ENCODE measurements at places on chromosomes 12 and 14.

GRCh38 chr14:20440882-20441281, 4.9 kb upstream of the KLHL33 start:
- peak; percentile 38 for DNase-seq

DNA sequence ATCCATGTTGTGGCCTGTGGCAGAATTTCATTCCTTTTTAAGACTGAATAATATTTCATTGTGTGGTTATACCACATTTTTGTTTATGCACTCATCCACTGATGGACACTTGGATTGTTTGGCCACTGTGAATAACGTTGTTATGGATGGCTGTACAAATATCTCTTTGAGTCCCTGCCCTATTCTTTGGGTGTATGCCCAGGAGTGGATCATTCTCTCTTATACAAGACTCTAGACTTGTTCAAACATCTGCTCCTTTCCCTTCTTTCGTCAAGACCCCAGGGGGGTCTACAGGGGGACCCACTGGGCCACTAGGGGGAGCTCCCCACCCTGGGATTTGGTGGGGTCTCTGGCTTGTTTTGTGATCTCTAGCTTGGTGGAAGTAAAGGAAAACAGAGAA, 77.4 kb downstream of the FBXL14 start:
- no peak for DNase-seq

DNA sequence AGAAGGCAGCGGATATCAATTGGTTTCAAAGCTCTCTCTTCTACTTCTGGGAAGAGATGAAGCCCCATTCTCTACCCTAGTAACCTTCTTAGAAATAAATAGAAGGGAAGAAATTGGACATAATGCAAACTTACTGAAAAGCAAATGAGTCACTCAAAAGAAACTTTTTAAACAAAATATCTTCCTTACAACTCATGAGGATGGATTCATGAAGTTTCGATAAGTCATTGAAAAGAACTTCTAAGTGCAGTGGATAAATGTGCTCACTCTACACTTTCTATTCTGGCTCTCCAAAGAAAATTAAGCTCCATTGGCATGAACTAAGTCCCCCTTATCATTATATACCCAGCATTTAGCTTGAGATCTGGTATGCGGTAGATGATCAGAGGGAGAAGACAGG, 899.5 kb downstream of the RPS29 start:
- no peak for DNase-seq

DNA sequence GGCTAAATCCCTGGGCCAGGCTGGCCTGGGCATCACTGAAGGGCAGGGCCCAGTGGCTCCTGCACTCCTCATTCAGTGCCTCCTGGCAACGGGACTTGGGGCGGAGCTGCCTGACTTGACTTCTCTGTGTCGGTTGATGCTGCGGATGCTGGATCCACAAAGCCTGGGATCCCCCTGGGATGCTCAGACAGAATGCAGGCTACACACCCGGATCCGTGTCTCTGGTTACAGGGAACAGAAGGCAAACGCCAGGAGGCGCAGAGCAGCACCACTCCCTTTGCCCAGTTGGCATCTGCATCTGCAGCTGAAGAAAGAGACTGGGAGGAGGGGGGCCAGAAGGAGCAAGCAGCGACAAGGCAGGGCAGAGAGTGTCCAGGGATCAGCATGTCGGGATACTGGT, 154.5 kb upstream of the FKBP4 start:
- DNase-seq = no peak

- no peak for DNase-seq
Measured at GRCh38 chr12:54701940-54702592, 53.9 kb upstream of the DCD start.

GRCh38 chr12:59147791-59148190, 227.5 kb upstream of the LRIG3 start:
- DNase-seq = no peak

GRCh38 chr12:130655881-130656280, 60.2 kb downstream of the RIMBP2 start:
- no peak for DNase-seq

GRCh38 chr12:40730281-40730680, 38.0 kb downstream of the CNTN1 start:
- no peak for DNase-seq

- DNase-seq = no peak
Measured at GRCh38 chr12:93671044-93671443, 6.1 kb upstream of the CRADD start.

DNA sequence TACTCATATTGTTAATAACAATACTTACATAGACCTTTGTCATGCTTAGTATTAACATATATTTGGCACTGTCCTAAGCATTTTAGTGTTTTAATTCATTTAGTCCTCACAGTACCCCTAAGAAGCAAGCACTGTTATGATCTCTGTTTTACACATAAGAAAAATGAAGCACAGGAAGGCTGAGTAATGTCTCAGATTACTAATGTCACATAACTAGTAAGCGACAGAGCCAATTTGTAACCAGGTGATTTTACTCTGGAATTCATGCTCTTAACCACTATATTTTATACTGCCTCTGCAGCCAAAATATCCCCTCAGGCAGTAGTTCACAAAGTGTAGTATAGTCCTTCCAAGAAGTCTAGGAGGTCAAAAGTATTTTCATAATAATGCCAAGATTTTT, 20.3 kb downstream of the TMEM253 start:
- no peak for DNase-seq

GRCh38 chr12:71594214-71594948, 69.3 kb downstream of the ZFC3H1 start:
- no peak for DNase-seq

GRCh38 chr14:83071888-83072501, 1538.3 kb upstream of the SEL1L start:
- no peak for DNase-seq

DNA sequence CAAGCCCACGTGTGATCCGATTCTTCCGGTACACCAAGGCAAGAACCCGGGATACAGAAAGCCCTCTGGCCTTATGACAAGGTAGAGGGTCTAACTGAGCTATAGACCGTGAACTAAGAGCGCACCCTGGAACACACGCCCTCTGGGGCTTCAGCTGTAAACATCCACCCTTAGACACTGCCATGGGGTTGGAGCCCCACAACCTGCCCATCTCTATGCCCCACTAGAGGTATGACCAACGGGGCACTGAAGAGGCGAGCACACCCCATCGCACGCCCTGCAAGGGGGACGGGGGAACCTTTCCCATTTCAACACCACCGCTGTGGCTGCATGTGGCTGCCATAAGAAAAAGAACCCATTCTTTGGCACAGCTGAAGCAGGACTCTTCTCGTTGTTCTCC, 1206.0 kb upstream of the TMEM132C start:
- DNase-seq = no peak

GRCh38 chr14:69357544-69358200, 40.4 kb downstream of the ERH start:
- no peak for DNase-seq

GRCh38 chr12:115444346-115444745, 760.4 kb upstream of the TBX3 start:
- DNase-seq = no peak

GRCh38 chr12:10965476-10965875, 21.2 kb downstream of the TAS2R50 start:
- no peak for DNase-seq

- DNase-seq = no peak
Measured at GRCh38 chr12:129672110-129672509, 231.7 kb downstream of the TMEM132D start.

DNA sequence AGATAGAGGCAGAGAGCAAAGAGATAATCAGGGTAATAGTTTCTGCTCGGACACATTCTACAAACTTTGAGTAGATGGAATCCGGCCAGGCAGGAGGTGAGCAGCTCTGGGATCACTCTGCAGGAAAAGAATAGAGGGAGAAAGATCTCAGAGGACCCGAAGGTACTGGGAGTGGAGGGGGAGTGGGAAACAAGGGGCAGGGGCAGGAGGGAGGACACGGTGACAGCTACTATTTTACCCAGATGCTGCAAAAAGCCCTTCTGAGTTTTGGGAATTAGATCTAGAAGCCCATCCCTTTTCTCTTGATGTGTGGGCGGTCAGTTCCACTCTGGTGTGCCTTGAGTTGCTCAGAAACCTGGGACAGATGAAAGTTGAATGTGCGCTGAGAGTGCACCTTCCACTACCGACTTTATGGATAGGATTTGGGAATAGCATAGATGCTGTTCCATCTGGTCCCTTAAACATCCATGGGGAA, 556 bp downstream of the GPRC5A start:
- no peak for DNase-seq

- no peak for DNase-seq
Measured at GRCh38 chr12:75672200-75672599, 160.8 kb upstream of the KRR1 start.

- DNase-seq = no peak
Measured at GRCh38 chr12:75554556-75554880, 43.1 kb upstream of the KRR1 start.

- DNase-seq = peak; percentile 75
Measured at GRCh38 chr12:121801595-121802484, 2.0 kb upstream of the SETD1B start.

DNA sequence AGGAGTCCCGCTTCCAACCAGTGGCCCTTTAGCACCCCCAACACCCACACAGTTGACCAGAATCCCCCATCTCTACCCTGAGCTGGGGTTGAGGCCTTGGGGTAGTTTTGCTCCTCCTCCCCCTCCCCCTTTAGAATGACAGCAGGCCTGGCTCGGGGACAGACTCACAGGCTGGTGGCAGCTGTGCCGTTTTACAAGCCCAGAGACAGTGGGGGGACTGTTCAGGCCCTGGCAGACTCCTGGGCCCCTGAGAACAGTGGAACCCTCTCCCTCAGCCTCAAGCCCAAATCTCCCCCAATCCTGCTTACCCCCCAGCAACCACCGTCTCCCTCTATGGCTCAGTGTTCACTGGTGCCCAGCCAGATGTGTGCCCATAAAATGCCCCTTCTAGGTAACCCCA, 10.1 kb downstream of the TMEM119 start:
- DNase-seq = no peak

DNA sequence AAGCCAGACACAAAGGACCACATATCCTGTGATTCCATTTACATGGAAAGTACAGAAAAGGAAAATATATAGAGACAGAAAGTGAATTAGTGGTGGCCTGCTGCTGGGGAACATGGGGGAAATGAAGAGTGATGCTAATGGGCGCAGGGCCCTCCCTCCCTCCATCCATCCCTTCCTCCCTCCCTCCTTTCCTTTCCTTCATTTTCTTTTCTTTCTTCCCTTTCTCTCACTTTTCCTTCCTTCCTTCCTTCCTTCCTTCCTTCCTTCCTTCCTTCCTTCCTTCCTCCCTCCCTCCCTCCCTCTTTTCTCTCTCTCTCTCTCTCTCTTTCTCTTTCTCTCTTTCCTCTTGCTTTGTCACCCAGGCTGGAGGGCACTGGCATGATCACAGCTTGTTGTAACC, 37.3 kb downstream of the ARL6IP4 start:
- no peak for DNase-seq

DNA sequence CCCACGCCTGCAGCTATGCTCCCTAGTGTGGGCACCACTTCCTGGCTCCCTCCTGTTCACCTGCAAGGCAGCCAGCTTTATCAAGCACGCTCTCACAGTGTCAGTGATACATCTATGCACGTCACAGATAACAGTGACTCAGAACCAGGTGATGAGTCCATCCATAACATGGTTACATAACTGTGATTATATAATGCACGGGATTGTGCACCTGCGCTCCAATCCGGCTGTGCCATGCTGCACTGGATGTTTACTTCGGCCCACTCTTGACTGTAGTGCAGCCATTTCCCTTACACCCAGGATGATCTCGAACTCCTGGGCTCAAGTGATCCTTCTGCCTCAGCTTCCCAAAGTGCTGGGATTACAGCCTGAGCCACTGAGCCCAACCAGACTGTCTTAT, 38.4 kb upstream of the CEP83 start:
- DNase-seq = no peak

DNA sequence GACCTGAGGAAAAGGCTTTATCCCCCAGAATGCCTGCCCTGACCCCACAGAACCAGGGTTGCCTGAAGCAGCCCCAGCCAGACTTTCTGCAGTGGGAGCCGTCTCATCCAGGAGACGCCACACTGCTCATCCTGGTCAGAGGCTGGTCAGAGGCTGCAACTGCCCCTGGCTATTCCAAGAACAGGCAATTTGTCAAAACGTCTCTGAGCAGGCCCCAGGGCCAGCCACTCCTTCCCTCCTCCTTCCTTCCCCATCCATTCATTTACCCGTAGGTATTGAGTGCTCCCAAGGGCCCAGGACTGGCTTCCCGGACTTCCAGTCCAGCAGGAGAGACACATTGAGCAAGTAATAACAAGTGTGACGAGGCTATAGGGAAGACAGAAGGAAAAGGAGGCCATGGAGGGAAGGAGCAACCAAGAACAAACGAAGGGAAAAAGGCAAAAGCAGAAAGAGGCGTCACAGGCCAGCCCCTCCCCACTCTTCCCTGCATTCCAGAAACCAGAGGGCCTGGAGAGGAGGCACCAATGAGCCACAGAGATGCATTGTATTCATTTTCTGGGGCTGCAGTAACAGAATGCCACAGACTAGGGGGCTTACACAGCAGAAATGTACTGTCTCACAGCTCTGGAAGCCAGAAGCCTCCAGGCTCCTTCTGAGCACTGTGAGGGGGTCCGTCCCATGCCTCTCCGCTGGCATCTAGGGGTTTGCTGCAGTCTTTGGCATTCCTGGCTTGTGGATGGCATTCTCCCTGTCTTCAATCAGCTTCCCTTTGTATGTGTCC, 21.0 kb upstream of the CD9 start:
- no peak for DNase-seq

- no peak for DNase-seq
Measured at GRCh38 chr14:92819011-92819597, 25.0 kb downstream of the GOLGA5 start.

DNA sequence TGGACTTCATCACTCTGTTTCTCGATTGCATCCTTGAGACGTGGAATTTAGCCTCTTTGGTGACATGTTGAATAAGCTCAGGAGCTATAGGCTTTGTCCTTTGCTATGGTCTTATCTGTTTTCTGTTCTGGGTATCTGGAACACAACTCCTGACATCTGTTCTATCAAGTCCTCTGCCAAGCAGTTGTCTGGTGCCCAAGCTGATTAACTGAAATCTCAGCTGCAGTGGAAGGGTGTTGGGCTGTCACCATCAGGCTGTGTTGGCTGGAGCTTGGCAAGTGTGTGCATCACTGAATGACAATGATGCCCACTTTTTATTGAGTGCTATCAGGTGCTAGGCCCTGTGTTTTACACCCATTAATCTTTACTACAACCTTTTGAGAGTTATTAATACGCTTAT, 77.8 kb downstream of the SMOC1 start:
- no peak for DNase-seq

GRCh38 chr14:90592655-90593054, 195.8 kb downstream of the CALM1 start:
- no peak for DNase-seq

GRCh38 chr14:71918955-71919354, 13.3 kb upstream of the RGS6 start:
- DNase-seq = no peak

DNA sequence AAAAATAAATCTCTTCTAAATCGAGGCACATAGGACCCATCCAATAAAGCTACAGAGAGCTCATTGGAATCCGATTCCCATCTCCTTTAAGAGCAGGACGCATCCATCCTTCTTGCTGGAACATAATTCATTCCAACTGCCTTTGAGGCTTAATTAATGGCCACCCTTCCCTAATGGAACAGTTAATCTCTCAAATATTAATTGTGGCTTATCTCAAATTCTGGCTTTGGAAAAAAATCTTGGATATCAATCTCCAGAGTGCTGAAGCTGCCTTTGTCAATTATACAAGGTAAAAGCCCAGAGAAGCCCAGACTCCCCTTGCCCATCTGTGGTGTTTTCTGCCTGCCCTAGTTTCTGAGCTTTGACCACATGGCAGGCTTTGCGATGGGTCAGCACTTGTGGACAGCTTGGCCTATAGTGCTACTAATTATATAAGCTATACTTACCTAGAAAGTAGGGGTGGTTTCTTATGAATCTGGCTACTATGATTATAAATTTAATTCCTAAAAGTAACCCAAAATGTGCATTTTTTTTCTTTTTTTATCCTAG, 246.3 kb downstream of the NUAK1 start:
- DNase-seq = no peak

Measured in CD4-positive, alpha-beta T cell treated with Interferon gamma for 1 hour (primary cell).